ENCODE measurements at places on chromosomes 3 and 15. TPM values are rescaled to one million over a fixed set of nuclear protein-coding genes. Genes with fewer than 3 reads are reported as not detected.

Gene TMIE
- 0.63 TPM for total RNA-seq

Gene CISH
- total RNA-seq, result 328 TPM

Gene PRSS50
- total RNA-seq, result not detected

Gene NIT2
- 36.8 TPM for total RNA-seq

Gene CLDN11
- total RNA-seq, result not detected

Gene ABHD6
- total RNA-seq, result 6.1 TPM

Gene PLA2G4B
- total RNA-seq, result 6.8 TPM

Gene TRAIP
- total RNA-seq, result 21.0 TPM

Gene TWF2
- total RNA-seq, result 118 TPM

Gene LRRC2
- total RNA-seq, result 0.35 TPM

Gene ROBO1
- total RNA-seq, result not detected

Gene TM4SF4
- total RNA-seq, result not detected

Gene TFDP2
- total RNA-seq, result 21.2 TPM

Gene NPTN
- total RNA-seq, result 46.0 TPM

Gene IFT122
- 22.6 TPM for total RNA-seq

Gene DAG1
- total RNA-seq, result 13.8 TPM

Gene VILL
- total RNA-seq, result 18.4 TPM

Gene ROBO2
- total RNA-seq, result not detected

Gene GHRL
- total RNA-seq, result 0.95 TPM

Gene OPA1
- 66.4 TPM for total RNA-seq

Gene CHRM5
- total RNA-seq, result not detected

Gene NXPE3
- 22.4 TPM for total RNA-seq

Gene HES1
- 11.3 TPM for total RNA-seq

Gene UMPS
- total RNA-seq, result 26.3 TPM

Gene LSMEM2
- total RNA-seq, result not detected

Gene SLC27A2
- total RNA-seq, result 30.3 TPM

Gene ABTB1
- 34.3 TPM for total RNA-seq

Gene SLC28A1
- not detected for total RNA-seq

Gene AHSG
- total RNA-seq, result not detected

Gene ZNF774
- 0.83 TPM for total RNA-seq

All from activated CD4-positive, alpha-beta memory T cell treated with anti-CD3 and anti-CD28 coated beads, Interleukin-2, amount 10 ng/mL, durations not matched to agents 7 days and 5 days (primary cell).